Astrocyte of the hippocampus (primary cell): ENCODE measurements at places on chromosomes 1 and 21.

GRCh38 chr1:34926156-34926555 lies 3.3 kb downstream of the DLGAP3 start:
- DNase-seq: no peak

DNA sequence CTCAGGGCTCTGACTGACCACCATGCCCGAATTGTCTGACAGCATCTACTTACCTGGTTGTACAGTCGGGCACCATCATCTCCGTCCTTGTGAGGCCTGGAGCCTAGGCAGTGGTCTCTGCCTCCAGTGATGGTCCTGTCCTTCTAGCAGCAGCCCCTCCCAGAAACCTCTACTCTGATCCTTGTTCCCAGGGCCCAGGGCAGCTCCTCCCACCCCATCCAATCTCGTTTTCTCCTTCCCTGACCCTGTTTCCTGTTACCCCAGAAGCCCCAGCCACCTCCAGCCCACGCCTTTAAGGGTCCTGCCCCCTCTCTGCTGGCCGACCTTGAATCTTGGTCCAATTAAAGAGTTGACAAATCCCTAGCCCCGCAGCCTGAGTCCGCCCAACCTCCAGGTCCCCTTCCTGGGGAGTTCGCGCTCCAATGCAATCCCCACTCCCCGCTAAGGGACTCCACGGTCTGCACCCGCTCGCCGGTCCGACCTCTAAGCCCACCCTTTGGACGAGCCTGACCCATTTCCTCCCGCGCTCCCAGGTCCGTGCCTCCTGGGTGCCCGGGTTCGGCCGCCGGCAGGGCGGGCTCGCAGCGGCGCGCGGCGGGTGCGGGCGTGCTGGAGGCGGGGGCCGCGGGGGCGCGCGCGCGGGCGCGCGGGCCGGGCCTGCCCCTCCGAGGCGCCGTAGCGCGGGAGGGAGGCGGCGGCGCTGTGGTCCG lies at the start of gene B4GALT2:
B4GALT2 (plus strand) TSS at position 660 of the 710 bp plus-strand sequence. CDS start 1,951 bp downstream, outside the sequence.
- peak; percentile 76 for DNase-seq

- no peak for DNase-seq
Observed at GRCh38 chr1:167090314-167090942, at the start of gene GPA33. TSS of gene GPA33 (minus strand) at chr1:167090377. CDS start at chr1:167090287, 90 bp downstream.

DNA sequence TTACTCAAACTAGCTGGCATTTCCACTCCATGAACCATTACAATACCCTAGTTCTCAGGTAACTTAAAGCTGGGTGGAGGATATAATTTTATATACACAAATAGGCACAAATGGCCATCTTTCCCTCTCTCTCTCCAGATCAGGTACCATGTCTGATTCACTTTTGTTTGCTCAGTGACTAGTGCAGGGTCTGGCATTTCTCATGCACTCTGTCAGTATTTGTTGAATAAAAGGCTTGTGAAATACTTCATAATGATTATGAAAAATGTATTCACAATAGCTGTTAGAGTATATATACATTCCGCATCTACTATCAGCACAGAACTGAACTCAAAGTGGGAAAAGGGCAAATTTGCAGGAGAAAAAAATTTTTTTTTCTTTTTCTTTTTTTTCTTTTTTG lies 510.2 kb upstream of the USP24 start:
- DNase-seq: no peak

DNA sequence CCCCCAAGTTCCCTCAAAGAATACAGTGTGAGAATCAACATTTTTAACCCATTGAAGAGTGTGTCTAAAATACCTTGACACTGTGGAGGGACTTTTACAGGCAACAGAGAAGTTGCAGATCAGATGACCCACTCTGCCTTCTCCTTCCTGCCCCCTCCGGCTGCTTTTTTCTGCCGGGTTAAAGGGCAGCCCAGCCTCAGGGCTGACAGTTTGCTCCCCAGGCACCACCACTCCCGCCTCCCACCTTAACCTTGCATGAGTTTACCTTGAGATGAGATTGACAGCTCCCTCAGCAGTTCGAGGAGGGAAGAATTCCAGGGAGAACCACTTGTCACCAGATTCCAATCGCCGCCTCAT lies 3.2 kb downstream of the MTHFR start:
- DNase-seq: peak; percentile 20

GRCh38 chr1:99675292-99675691 lies 29.4 kb downstream of the PALMD start:
- DNase-seq: no peak

- DNase-seq: peak; percentile 76
Observed at GRCh38 chr1:170929835-170930554, 5.3 kb upstream of the MROH9 start.

DNA sequence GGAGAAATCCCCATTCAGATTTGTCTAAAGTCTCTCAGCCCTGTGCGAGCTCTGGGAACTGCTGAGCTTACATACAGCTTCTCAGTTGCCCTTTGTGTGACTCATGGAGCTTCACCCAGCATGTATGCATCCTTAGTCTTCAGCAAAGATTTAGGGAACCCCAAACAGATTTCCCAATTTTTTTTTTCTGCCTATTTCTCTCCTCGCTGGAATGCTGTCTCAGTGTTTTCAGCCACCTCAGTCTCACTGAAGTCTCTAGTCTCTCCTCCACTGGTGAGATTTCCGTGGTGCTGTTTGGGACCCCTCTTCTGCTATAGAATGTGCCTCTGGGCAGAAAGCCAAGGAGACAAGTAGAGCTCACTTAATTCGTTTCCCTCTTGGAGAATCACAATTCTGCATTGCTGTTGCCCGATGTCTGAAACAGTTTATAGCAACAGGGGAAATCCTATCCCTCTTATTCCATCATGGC lies 28.1 kb upstream of the TXLNA start:
- DNase-seq: peak; percentile 65

- DNase-seq: no peak
Observed at GRCh38 chr1:63759778-63760177, 14.0 kb upstream of the ROR1 start.

GRCh38 chr1:29133861-29134694 lies 10.4 kb upstream of the TMEM200B start:
- DNase-seq: no peak

- DNase-seq: no peak
Observed at GRCh38 chr1:207866471-207867135, 44.3 kb downstream of the CD34 start.

DNA sequence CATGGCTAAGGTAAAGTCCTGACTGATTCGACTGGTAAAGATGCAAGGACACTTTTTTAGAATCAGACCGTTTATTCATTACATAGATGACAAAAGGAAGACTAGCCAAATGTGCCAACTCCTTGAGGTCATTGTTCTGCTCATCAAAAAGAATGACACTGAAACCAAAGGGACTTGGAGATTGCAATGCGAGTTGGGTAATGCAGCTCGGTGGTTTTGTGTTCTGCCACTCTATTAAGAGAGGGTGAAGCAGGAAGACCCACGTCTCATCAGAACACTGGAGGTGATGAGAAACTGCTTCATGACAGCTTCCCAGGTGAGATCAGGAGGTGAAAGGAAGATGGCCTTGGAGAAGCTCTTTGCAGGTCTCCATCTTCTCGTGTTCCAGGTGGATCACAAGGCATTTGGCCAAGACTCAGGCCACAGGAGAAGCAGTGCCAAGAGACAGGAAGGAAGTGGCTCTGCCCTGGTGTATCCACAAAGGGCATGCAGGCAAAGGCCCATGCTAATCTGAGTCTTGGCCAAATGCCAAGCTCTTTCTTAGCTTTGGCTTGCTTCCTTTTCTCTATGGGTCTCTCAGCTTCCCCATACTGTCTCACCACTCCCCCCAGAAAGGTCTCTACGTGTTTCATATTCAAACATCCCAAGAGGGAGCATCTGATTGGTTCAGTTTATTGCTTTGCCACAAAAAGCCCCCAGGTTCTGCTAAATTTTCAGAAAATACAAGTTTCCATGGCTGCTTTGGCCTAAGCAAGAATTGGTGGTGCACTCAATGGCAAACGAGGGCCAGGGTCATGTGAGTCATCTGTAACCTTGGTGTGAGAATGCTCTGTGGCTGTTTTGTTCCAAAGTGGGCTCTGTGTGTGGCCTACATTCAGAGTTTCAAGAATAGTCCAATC lies 5.7 kb upstream of the CCT8 start:
- DNase-seq: peak; percentile 34

GRCh38 chr1:99986656-99987225 lies 16.9 kb downstream of the SLC35A3 start:
- no peak for DNase-seq

DNA sequence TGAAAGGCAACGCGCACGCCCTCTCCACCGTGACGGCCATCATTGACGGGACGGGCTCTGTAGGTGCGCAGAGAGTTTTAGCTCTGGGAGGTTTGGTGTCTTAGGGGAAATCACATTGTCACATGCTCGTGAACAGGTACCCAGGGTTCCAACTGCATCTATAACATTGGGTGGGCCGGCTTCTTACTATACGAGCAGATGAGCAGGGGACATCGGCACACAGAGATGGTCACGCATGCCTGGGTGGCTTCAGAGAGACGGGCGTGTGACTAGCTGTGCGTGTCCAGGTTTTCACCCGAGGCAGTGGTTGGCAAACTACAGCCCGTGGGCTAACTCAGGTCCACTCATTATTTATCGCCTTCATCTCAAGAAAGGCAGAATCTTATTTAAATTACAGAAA lies 54.7 kb downstream of the SLC37A1 start:
- no peak for DNase-seq

DNA sequence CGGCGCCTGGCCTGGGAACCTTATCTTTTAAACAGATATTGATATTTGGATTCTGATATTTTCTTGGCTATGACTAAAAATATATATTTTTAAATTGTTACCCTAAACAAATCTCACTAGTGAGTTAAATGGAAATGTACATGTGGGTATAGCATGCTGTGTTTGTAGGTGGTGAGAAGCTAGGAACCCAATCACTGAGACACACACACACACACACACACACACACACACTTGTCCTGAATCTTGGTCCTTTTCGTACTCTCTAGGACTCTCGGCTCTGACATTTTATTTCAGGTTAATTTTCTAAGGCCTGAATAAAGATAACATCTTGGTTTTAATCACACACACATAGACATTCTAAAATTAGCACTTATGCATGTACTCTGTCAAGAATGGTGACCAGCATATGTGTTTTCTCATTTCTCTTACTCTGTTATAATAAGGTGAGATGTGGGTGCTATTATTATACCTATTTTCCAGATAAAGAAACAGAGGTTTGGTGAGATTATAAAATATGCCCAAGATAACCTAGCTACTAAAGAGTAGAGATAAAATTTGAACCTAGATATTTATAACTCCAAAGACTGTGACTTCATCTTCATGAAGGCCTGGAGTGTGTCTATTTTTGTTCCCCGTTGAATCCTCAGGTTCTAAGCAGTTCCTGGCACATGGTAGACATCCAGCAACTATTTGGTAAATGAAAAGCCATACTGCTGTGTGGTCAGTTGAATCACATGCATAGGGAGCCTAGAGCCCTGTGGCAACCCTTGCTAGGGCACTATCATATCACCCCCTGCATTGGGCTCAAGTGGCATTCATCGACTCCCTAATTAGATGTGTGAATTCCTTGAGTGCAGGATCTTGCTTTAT lies 85.0 kb upstream of the RAB3GAP2 start:
- no peak for DNase-seq

DNA sequence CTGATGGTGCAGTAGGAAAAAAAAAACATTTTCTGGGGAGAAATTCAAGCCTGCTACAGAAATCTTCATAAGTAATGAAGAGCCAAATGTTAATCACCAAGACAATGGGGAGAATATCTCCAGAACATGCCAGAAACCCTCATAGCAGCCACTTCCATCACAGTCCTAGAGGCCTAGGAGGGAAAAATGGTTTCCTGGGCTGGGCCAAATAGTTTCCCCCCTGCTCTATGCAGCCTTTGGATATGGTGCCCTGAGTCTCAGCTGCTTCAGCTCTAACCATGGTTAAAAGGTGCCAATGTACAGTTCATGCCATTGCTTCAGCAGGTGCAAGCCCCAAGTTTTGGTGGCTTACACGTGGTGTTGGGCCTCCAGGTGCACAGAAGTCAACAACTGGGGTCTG lies 113.1 kb downstream of the ZNF648 start:
- DNase-seq: no peak

DNA sequence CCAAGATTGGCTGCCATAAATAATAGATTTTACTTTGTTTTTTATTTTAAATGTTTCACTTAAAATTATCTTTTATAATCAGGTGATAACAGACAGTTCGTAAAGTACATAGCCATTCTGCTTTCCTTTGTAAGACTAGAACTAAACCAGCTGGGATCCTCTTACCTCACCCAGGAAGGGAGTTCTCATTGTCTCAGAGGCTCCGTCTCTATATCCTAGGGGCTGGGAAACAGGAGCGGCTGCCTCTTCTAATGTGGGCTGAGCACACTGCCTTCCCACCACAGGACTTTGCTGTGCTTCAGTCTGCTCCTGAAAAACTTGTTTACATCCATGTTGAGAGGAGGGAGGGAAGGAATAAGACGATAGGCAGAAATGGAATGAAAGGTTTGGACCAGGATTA lies 45.6 kb upstream of the PGD start:
- no peak for DNase-seq

GRCh38 chr1:204380293-204380831 lies 20.6 kb upstream of the PLEKHA6 start:
- DNase-seq: no peak

DNA sequence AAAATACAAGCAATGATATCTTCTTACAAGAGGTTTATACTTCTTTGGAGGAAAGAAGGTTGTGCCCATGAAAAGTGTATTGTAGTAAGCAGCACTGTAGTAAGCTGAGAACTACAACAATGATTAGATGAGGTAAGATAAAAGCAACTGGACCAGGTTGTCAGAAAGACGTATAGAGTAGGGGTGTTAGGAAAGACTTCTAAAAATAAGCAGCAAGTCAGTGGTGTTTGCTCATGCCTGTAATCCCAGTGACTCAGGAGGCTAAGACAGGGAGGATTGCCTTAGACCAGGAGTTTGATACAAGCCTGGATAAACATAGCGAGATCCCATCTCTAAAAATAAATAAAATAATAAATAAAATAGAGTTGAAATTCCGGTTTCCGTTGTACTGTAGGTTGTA lies 4.3 kb upstream of the OR10X1 start:
- no peak for DNase-seq

DNA sequence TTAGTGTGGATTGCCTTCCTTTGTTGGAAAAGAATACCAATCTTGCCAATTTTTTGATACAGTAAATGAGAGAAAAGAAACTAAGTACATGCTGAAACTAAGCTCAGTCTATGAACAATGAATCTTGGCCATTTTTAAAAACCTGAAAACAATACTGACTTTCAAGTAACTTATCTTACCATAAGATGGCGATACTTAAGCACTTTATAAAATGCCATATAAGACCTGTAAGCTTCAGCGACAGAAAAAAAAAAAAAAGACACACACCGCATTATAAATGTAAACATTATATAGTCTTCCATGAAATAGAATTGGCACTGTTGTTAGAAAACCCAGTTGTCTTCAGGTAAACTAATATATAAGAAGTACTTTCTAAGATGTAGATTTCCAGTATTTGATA lies 3.0 kb downstream of the OLFM3 start:
- DNase-seq: no peak

GRCh38 chr21:38709876-38710275 lies 95.9 kb upstream of the ETS2 start:
- DNase-seq: no peak
